Cardiac fibroblast (primary cell): ENCODE measurements at places on chromosomes 2 and 18.
A peak's percentile ranks its signal among the peaks of the same experiment; 100 is the strongest.

DNA sequence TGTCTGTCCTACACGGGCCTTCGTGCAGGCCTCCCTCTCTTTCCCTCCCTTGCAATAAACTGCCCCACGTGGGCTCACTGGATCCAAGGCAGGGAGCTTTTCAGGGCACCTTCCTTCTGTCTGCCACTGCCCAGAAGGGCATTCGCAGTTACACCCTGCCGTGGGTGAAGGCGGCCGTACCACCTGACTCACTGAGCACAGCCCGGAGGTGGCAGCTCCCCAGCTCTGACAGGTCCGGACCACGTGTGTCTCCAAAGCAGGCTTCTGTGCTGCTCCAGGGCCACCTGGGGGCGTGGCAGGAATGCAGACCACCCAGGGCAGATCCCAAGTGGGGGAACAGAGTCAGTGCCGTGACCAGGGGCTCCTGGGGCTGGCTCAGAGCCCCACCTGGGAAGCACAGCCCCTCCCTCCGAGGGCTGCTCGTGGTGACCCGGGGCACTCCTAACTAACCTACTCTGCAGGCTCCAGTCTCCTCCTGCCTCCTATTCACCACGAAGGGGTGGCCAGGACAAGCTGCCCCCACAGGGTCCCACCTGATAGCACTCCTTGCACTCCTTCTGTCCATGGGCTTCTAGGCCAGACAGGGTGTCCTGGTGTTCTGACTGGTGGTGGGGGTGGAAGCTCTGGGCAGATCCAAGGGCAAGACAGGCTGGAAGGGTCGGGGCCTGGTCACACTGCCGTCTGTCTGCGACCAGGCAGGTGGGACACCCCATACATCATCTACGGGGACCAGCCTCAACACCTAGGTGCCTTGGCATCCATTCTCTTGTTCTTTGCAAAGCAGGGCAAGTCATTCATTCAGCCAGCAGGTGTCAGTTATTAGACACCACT, 9.7 kb downstream of the SNED1 start:
- DNase-seq, result no peak

GRCh38 chr2:71210292-71210691, 16.6 kb downstream of the PAIP2B start:
- no peak for DNase-seq

GRCh38 chr2:196925768-196926561, 542 bp downstream of the PGAP1 start:
- peak; percentile 44 for DNase-seq

DNA sequence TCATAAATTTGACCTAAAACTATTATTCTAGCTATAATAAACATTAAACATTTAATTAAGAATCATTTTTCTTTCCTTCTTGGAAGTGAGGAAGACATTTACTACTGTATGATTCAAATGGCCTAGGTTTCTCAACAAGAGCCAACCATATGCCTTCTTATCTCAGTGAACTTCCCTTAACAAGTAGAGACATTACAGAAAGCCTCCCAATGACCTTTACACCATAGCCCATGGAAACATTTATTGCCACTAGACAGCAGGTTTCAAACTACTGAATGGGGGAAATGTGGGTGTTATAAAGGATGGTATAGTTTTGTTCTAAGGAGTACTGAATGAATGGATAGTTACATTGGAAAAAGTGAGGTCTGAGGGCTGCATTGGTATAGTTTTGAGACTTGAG, 349.4 kb upstream of the SPRED2 start:
- DNase-seq, result no peak

- DNase-seq, result no peak
These were observed 782.5 kb upstream of the HS6ST1 start for GRCh38 chr2:129101186-129101585.

DNA sequence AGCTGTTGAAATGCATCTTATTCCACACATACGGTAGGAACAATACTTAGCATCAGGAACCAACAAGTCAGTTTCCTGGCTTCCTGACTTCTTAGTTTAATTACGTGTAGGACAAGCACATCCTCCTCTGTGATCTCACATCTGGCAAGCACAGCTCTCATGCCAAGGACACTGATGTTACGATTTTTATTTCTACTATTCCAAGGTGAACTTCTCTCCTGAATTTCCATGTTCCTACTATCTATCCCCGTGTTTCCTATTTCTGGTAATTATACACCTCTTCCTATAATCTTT, 374.0 kb downstream of the NCKAP5 start:
- peak; percentile 2 for DNase-seq

GRCh38 chr2:161964160-161964559, 109.9 kb downstream of the DPP4 start:
- DNase-seq, result no peak

- peak; percentile 92 for DNase-seq
These were observed 24.8 kb downstream of the GALM start for GRCh38 chr2:38690499-38691420.

DNA sequence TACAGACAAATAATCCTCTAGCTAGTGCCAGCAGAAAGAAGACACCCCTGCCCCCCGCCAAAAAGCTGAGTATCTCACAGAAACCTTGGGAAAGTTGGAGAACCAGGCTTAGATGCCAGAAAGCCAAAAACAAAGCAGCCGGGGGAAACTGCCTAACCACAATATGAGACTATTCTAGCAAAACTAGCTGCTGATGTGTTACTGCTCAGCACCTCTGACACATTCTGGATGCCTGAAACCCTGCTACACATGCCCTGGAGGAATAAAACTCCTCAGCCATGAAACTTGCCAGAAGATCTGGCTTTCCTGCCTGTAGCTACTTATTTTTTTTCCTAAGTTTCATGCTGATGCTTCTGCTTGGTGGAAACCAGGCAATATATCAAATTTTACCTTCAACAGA, 122.7 kb upstream of the GCFC2 start:
- DNase-seq, result no peak

GRCh38 chr2:505941-506340, 171.3 kb downstream of the TMEM18 start:
- DNase-seq, result no peak

- DNase-seq, result no peak
These were observed 65.1 kb upstream of the SLC66A3 start for GRCh38 chr2:11090187-11090586.

DNA sequence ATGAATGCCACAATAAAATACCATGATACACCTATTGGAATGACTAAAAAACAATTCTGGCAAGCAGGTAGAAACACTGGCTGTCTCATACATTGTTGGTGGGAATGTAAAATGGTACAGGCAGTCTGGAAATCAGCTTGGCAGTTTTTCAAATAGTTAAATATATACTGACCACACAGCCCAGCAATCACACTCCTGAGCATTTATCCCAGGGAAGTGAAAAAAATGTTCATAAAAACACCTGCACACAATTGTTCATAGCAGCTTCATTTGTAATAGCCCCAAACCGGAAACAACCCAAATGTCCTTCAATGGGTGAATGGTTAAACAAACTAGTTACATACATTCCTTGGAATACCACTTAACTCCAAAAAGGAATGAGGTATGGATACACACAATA, 137.2 kb downstream of the TFCP2L1 start:
- DNase-seq, result no peak

GRCh38 chr2:71834796-71835195, 312.9 kb downstream of the CYP26B1 start:
- DNase-seq, result no peak

DNA sequence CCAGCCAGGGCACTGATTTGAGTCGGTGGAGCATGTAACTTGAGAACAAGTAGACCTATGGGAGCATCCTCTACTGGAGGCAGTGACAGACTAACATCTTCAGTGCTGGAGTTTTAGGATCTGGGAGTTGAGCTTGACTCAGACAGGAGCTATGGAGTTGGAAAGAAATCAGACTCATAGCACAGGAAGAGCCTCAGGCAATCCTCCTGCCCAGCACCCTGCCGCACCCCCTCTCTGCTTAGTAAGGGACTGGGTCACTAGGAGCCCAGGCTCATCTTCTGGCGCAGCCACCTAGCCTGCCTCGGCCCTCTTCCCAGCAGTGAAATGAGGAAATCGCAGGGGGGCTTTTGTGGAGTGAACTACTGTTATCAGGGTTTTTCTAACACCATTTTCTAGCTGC, 3.6 kb downstream of the ARID5A start:
- peak; percentile 28 for DNase-seq

DNA sequence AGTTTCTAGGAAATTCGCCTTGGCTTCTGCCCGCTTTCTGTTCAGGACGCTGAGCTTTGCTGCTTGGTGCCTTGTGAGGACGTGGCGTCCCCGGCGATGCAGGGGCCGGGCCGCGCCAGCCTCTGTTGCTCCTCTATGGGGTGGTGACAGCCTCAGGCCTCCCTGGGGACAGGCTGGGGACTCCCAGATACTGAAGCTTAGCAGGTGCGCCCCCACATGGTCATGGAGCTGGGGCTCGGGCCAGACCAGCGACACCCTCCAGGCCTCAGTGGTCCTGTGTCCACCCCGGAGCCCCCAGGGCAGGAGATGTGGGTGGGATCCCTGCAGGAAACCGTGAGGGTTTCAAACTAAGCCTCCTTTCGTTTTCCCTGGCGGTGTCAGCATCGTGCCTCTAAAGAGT, 29.2 kb downstream of the KCNG2 start:
- DNase-seq, result no peak

DNA sequence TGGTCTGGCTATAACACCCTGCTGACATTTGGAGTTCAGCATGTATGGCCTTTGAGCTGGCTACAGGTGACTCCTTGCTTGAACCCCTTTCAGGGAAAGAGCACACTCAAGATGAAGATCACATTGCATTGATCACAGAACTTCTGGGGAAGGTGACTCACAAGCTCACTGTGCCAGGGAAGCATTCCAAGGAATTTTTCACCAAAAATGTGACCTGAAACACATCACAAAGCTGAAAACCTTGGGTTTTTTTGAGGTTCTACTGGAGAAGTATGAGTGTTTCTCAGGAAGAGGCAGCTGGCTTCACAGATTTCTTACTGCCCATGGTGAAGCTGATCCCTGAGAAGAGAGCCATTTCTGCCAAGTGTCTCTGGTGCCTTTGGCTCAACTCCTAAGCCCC, 879.0 kb downstream of the CBLN2 start:
- DNase-seq, result no peak

- peak; percentile 76 for DNase-seq
These were observed 122.4 kb downstream of the SETBP1 start for GRCh38 chr18:44803019-44803650.

GRCh38 chr18:34809451-34810072, 99.5 kb downstream of the DTNA start:
- peak; percentile 67 for DNase-seq

GRCh38 chr18:21330122-21330701, 88.2 kb downstream of the GREB1L start:
- peak; percentile 82 for DNase-seq

- DNase-seq, result peak; percentile 75
These were observed 18.8 kb upstream of the HAAO start for GRCh38 chr2:42810971-42811811.

- DNase-seq, result peak; percentile 29
These were observed 42.8 kb downstream of the ARL6IP6 start for GRCh38 chr2:152761214-152761613.

- no peak for DNase-seq
These were observed 75.8 kb upstream of the BCL11A start for GRCh38 chr2:60629305-60629662.

DNA sequence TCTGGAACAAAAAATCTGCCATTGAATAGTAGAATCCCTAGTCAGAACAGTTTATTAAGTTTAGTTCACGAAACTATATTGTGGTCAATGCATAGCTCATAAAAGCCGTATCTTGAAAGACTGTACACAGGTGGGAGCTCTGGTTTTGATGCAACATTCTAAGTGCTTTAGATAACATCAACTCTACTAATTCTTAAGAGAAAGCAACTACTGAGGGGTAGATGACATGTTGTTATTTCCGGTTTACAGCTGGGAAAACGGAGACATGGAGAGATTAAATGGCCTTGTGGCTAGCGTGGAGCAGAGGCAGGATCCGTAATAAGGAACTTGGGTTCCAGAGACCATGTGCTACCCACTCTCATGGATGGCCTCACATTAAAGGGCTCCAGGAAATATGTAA, 4.2 kb upstream of the ITGA6 start:
- no peak for DNase-seq

DNA sequence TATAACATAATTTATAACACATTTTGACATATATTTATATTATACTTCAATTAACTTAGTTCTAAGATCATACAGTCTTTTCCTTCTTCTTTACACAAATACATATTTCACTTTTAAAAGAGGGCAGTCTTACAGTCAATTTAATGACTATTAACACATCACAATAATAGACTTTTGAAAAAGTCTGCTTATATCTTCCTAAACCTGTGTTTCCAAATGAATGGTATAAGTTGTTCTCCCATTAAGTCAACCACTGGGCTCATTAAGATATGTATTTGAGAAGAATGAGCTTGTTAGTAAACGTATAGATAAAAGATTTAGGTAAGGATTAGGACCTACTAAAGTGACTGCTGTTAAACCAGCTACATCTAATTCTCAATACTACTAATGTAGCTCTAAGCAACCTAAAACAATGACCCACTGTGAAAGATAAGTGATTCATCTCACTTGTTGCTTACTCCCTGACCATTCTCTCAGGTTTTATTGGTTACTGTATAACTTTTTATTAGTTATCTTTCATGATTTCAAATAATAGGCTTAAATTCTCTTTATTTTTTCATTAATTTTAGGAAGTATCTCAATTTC, 27.0 kb downstream of the SLC40A1 start:
- no peak for DNase-seq

- DNase-seq, result no peak
These were observed 3.5 kb downstream of the IL1B start for GRCh38 chr2:112832841-112833638.

DNA sequence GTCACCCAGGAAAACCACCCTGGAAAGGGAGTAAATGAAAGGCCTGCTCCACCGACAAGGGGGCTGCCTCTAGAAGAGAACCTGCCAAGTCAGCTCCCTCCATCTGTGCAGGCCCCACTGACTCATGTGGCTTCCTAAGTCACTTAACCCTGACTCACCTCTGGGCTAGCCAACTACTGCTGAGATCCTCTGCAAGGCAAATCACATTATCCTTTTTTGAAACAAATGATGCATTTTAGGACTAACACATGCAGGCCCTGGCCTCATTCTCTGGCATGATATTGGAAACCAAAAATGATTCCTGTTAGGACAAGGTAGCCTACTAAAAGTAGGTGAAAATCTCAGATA, 474.6 kb downstream of the EPHA4 start:
- no peak for DNase-seq

DNA sequence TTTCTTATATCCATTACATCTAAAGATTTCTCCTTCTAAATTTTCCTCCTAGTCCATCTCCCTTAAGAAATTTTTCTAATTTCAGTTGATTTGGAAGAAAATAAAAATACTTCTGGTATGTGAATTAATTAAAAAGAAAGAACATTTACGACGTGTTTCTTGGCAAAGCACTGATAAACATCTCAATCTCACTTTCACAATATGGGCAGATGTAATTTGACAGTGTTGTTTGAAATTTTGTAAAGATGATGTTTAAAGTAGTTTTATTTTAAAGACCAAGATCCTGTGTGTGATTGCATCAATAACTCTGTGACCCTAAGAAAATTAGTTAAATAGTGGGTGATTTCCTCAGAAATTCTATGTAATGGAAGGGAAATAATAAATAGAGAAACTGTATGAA, 510.0 kb downstream of the PARD3B start:
- no peak for DNase-seq
